ENCODE measurements at places on chromosomes 7 and 10.

DNA sequence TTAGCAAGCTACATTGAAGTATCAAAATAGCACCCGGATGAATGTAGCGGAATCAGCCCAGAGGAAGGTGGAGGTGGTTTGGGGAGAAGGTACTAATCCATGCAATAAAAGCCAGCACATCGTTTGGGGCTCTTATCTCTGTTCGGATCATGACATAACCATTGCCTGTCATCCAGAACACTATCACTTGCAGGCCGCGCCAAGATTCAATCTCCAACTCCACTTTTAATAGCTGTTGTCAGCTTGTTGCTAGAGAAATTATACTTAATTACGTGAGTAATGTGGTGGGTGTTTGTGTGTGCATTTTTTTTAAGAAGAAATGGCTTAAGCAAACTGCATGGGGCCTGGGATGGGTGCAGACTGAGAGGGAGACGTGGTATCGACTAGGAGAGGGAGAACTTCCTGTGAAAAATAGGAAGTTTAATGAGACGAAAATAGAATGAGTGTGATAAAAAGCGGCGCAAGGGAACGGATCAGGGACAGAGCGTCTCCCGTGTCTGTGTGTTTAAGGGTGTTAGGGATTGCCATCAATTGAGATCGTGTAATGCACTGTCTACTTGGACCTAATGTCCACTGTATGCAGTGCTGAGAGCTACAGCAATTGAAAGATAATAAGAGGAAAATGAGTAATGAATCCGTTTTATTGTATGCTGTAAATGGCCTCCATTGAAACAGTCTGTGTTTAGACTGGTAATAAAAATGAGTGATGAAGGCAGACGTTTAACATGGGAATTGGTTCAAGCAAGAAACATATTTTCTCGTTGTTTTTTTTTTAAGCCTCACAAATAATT, 27.6 kb upstream of the SFMBT2 start:
- no peak for DNase-seq

DNA sequence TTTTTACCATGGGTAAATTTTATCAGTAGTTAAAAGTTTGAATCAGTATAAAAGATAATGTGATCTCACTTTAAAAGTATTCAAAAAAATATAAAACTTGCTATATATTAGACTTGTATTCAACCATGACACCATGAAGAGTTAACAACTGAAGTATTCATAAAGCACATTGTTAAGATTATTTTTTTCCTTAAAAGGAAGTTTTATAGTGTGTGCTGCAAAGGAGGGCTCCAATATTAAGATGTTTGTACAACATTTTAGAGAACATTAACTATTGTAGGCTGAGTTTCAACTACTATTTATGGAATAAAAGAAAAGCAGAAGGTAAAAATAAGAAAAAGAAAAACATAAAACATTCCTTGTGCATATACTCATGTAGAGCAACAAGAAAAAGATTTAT, 24.5 kb upstream of the CUBN start:
- DNase-seq, result no peak

DNA sequence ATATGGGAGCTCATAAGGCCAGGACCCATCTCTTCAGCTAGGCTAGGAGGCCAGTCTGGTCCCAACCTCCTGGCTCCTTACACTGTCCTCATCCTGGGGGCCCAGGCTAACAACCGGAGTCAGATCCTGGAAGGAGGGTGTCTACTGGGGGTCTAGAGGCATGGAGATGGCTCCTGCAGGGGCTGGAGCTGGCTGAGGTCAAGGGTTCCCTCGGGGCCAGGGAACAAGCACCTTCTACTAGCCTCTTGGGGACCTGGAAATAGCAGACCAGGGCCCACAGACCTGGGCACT, 37.2 kb downstream of the CLRN3 start:
- DNase-seq, result no peak

DNA sequence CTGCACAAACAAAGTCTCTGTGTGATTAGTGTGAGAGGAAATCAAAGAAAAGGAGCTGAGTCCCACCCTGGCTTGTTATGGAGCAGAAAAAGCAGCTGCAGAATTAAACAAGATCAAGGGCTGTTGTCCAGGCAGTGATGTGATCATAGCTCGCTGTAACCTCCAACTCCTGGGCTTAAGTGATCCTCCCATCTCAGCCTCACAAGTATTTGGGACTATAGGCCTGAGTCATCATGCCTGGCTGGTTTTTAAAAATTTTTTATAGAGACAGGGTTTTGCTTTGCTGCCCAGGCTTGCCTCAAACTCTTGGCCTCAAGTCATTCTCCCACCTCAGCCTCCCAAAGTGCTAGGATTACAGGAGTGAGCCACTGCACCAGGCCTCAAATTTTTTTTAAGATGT, 88.9 kb downstream of the IPMK start:
- DNase-seq, result no peak

- no peak for DNase-seq
These were observed 444.0 kb upstream of the NFE2L3 start for GRCh38 chr7:25707768-25708620.

DNA sequence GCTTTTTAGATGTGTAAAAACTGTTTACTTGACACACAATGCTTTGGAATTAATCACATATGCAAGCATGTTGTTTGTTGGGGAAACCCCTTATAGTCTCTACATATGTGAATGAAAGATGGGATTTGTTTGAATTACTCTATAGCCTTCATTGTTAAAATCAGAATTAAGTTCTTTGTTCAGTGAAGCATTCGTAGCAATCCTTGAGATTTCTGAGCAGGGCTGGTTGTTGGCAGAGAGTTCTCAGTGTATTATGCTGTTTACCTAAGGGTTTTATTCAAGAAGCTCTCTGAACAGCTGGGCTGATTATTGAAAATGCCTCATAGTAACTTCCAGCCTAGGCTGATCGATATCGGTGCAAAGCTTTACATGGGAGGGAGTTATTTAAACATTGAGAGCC, 190.9 kb downstream of the VTI1A start:
- DNase-seq, result no peak

- no peak for DNase-seq
These were observed 36.8 kb downstream of the AFAP1L2 start for GRCh38 chr10:114367351-114368056.

- DNase-seq, result no peak
These were observed 220.8 kb upstream of the RNF32 start for GRCh38 chr7:156419782-156420181.

DNA sequence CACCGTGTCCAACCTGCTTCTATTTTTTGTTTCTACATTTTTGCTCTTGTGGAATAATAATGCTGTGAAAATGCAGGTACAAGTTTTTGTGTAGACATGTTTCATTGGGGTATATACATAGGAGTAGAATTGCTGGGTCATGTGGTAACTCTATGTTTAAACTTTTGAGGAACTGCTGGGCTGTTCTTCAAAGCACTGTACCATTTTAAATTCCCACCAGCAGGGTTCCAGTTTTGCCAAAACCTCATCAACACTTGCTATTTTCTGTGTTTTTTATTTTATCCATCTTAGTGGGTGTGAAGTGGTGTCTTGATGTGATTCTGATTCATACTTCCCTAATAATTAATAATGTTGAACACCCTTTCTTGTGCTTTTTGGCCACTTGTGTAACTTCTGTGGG, 138.6 kb downstream of the RGS10 start:
- no peak for DNase-seq

- DNase-seq, result no peak
These were observed 304.7 kb upstream of the AOAH start for GRCh38 chr7:37028909-37029440.

DNA sequence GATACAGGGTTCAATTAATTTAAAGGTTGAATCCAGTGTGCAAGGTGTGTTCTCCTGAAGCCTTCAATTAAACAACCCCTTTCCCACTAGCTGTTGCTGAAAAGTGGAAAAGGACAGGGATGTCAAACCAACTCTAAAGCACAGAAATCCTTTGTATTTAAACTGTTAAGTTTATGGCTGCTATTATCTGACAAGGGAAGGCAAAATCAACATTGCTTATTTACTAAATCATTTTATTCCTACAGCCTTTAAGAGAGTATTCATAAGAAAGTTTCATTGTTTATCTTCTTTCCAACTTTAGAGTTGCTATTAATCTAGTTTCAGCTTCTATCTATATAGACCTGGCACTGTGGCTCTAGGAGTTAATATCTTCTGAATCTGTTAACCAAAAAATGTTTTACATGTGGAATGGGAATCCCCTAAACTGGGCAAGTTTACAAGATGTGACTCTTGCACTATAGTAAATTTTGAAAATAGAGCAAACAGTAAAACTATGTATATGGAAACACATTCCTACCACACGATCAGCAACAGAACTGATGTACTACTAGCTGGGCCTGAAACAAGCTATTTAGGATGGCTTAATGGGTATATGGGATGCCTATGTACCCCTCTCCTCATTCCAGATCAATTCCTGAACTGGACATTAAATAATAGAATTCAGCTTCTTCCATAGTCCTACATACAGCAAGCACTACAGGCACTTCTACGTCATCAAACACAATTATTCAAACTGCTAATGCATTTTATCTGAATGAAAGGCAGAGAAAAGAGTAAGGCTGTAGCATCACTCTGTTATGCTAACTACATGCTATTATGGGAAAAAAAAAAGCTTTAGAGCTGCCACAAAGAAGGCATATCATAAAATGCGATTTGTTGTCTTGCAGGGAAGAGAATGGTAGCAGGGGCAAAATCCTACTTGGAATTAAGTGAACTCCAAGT, 52.8 kb downstream of the CDK6 start:
- DNase-seq, result no peak

DNA sequence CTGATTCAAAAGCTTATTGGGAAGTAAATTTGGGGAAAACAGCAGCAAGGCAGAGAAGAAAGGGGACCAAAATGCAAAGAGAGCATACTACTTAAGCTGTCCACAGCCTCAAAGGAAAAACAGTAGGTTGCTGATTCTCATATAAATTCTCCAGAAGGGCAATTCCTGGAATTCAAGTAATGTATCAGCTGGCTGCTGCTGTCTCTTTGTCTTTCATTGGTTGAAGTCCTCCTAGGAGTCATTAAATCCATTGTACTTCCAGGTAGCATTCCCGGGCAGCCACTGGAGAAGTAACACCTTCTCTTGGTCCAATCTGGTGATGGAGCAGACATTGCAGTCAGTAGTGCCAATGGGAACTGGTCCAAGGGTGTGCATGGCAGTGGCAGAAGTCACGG, 22.7 kb downstream of the BET1 start:
- DNase-seq, result no peak

- DNase-seq, result no peak
These were observed 59.4 kb downstream of the GCC1 start for GRCh38 chr7:127525866-127526480.

- DNase-seq, result no peak
These were observed 143.2 kb downstream of the GRK5 start for GRCh38 chr10:119350502-119351097.

DNA sequence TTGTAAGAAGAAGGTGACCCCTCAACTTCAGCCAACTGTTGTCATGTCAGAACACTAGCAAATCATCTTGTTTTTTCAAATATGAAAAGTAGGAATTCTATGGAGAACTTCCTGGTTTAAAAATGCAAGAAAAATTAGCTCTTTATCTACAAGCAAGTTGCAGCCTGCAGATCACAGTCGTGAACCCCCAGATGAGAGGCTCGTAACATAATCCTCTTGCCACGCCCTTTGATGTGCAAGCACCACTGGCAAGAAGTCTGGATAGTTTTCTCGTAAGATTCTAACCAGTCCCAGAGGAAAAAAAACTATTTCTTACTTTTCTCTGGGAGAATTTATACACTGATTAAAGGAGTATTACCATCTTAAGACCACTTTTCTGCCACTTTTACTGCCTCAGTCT, 132.3 kb downstream of the DPY19L1 start:
- no peak for DNase-seq

DNA sequence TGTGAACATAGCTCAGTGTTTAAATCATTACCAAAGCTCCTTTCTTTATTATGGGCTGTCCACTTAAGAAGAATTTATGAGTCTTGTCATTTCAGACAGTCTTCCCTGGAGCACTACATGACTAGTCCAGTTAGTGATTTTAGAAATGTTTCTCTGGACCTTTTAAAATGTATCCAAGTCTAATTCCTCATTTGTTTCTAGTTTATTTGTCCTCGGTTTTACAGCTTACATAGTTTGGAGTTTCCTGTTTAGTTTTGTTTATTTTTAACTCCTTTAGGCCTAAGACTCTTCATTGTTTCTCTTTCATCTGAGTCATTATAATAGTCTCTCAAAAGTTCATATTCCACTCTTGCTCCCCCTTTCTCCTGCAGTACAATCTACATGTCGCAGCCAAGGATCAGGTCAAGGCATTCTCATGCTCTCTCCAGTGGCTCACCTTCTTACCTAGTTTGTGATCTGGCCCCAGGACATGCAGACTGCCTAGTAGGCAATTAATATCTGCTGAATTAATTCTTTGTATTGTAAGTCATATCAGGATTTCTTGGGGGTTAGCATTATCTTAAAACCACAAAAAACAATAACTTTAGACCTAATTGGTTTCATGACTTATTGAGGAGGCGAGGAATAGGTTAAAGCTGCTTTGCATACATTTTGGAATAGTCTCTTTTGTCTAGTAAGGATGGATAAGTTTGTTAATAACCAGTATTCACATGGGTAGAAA, 93.8 kb downstream of the MAPK8 start:
- DNase-seq, result no peak

DNA sequence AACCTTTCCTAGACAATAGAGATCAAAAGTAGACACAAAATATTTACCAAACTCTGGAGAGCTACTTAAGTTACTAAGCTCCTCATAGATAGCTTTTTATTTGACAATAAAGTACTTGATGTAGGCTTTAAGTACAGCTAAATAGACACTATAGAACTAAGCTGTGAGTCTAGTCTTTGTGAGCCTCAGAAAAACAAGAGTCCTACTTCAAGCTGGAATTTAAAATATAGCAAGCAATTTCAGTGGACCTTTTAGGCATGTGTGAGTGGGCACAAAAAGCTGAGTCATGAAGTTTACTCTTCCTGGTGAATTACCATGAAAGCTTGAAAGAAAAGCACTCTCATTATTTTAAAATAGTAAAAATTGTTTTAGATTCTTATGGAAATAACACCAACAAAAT, 76.1 kb downstream of the ADD3 start:
- DNase-seq, result no peak

DNA sequence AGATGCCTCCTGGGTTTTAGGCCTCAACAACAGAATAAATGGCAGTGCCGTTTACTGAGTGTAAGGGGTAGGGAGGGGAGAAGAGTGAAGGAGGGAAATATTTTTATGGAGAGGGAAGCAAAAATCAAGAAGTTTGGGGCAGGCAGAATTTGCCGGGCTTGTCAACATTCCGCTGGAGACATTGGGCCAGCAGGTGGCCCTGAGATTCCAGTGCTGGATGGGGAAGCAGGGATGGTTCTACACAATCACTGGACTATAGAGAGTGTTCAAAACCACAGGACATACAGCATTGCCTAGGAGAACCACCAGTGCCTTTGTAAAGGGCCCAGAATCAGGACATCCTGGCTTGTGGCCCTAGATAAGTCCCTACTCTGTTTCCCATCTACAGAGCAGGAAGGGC, 598.6 kb upstream of the MGMT start:
- DNase-seq, result no peak

GRCh38 chr7:69465262-69465661, 133.0 kb upstream of the AUTS2 start:
- no peak for DNase-seq

DNA sequence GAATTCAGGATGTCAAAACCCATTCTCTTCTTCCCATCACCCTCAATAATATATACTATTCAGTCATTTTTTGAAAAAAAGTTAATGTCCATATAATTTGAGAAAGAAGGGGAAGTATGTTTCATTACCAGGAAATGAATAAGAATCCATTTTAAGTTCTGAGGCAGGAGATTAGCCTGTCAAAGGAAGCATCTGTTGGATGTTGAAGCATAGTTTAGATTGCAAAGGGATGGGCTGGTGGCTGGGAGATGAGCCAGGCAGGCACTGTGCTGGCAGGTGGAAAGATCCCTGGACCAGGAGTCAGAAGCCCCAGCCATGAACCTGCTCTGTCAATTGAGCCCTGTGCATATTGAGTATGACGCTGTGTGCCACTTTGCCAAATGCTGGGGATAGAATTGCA, 48.4 kb upstream of the CRTAC1 start:
- no peak for DNase-seq
